ENCODE measurements at places on chromosomes 1 and 21. TPM values are rescaled to one million over a fixed set of nuclear protein-coding genes. Genes with fewer than 3 reads are reported as not detected.

OVAAL gene
- not detected for polyA plus RNA-seq

GJB4 gene
- not detected for polyA plus RNA-seq

SLC1A7 gene
- not detected for polyA plus RNA-seq

MR1 gene
- 31.5 TPM for polyA plus RNA-seq

OR11L1 gene
- not detected for polyA plus RNA-seq

ALX3 gene
- polyA plus RNA-seq: not detected

NBPF6 gene
- polyA plus RNA-seq: not detected

GRCh38 chr1:184050636-184051035 lies 894 bp upstream of the TSEN15 start:
- no peak for DNase-seq
- no peaks in the 10 kb centered on the region for H3K27me3 ChIP-seq
- peaks cover 32% of the 10 kb centered on the region for H3K4me1 ChIP-seq

DNA sequence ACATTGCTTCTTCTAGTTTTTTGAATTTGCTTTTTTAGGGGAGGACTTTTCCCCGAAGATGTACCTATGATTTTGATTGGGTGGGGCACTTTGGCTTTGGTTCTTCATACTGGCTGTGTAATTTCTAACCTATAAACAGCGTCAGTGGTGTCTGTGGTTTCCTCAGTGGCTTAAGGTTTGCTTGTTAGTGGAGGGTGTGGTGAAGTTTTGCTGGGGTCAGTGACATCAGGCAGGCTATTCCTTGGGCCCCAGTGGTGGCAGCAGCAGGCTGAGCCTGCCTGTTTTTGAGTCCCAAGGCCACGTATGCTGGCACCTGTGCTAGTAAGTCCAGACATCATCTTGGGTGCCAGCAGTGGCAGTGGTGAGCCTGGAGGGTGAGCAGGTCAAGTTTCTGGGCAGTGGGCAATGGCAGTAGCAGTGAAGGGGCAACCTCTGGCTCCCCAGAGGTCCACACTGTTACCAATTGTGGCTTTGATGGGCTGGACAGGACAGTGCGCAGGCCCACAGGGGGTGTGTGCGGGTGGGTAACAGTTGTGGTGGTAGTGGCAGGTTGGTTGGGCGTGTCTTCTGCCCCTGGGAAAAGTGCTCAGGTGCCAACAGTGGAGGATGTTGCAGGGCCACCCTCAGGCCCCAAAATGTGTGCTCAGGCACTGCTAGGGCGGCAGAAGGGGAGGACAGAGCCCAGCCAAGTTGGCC lies 54.9 kb upstream of the B3GALT2 start:
- no peak overlapping the region for H3K27ac ChIP-seq
- DNase-seq: peak; percentile 5
- H3K4me1 ChIP-seq: peaks cover 30% of the 10 kb centered on the region
- H3K36me3 ChIP-seq: peaks cover 3% of the 10 kb centered on the region
- no peak overlapping the region for H3K4me3 ChIP-seq

GRCh38 chr1:173603056-173603591 lies at the start of gene SLC9C2:
SLC9C2 (minus strand) TSS chr1:173603072; CDS start chr1:173601776, 1,296 bp downstream.
- no peak for DNase-seq
- H3K4me1 ChIP-seq: no peaks in the 10 kb centered on the region
- H3K36me3 ChIP-seq: no peaks in the 10 kb centered on the region
- H3K4me3 ChIP-seq: no peak within 1 kb of the TSS
- no peak within 1 kb of the TSS for H3K27ac ChIP-seq

- no peak for DNase-seq
- no peak overlapping the region for H3K4me3 ChIP-seq
- H3K4me1 ChIP-seq: no peaks in the 10 kb centered on the region
- H3K27ac ChIP-seq: no peak overlapping the region
- H3K27me3 ChIP-seq: no peaks in the 10 kb centered on the region
Observed at GRCh38 chr1:167145965-167146364, 52.1 kb downstream of the STYXL2 start.

- DNase-seq: no peak
- no peaks in the 10 kb centered on the region for H3K4me1 ChIP-seq
- H3K27ac ChIP-seq: no peak overlapping the region
Observed at GRCh38 chr1:147504801-147505311, 36.4 kb upstream of the BCL9 start.
